BJ (cell line): ENCODE measurements at places on chromosomes 6 and 20.

GRCh38 chr6:63572747-63573075 is 431 bp downstream of the LOC128125822 start:
- DNase-seq = no peak

DNA sequence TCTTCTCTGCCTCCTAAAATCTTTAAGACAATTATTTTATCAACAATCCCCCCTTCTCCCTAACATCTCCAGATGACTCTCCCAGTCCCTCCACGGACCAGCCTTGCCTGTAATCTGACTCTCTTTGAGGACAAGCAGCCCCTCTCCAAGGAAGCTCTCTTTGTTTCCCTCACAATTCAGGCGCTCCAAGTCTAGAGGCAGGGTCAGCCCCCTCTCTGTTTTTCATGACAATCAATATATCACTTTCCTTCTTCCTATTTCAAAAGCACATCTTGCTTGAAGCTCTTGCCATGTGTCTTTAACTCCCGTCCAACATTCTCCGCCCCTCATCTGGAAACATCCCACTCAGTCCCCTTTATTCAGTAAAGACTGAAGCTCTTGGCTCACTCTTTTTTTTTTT is 393.4 kb upstream of the SULF2 start:
- no peak for DNase-seq

DNA sequence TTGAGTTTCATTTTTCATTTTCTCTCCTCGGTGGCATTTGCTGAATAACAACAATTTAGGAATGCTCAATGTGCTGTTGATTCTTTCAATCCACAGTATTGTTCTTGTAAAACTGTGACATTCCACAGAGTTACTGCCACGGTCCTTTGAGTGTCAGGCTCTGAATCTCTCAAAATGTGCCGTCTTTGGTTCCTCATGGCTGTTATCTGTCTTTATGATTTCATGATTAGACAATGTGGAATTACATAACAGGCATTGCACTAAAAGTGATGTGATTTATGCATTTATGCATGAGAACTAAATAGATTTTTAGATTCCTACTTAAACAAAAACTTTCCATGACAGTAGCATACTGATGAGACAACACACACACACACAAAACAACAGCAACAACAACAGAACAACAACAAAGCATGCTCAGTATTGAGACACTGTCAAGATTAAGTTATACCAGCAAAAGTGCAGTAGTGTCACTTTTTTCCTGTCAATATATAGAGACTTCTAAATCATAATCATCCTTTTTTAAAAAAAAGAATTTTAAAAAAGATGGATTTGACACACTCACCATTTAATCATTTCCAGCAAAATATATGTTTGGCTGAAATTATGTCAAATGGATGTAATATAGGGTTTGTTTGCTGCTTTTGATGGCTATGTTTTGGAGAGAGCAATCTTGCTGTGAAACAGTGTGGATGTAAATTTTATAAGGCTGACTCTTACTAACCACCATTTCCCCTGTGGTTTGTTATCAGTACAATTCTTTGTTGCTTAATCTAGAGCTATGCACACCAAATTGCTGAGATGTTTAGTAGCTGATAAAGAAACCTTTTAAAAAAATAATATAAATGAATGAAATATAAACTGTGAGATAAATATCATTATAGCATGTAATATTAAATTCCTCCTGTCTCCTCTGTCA is 88.1 kb downstream of the SNAP25 start:
- DNase-seq = peak; percentile 45

GRCh38 chr20:47453167-47453782 is 48.4 kb upstream of the NCOA3 start:
- peak; percentile 87 for DNase-seq

DNA sequence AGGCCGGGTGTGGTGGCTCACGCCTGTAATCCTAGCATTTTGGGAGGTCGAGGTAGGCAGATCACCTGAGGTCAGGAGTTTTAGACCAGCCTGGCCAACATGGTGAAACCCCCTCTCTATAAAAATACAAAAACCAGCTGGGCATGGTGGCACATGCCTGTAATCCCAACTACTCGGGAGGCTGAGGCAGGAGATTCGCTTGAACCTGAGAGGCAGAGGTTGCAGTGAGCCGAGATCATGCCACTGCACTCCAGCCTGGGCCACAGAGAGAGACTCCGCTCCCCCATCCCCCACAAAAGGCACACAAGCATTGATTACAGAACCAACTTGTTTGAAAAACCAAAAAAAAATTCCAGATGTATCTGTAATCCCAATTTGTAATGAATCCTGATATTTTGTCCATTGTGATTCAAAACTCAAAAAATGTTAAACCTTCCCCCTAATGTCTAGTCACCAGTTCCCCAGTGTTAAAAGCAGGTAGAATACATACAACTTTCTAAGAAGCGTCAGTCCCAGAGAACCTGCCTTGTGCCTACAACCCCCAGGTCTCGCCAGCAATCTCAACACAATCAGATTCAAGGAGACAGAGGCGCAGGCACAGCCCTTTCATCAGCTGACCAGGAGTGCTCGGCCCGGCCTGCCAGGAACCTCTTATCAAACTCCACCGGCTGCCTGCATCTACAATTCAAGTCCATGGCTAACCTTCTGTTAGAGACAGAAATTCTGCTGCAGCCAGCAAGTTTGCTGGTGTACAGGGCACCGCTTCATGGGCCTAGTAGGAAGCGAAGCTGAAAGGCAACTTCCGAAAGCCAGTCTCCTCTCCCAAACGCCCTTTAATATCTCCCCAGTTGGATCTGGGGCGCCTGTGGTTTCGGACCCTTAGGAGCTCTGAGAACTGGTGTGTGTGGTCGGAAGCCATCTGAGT is 2.1 kb downstream of the EZR start:
- no peak for DNase-seq

GRCh38 chr6:53866226-53866625 is 71.4 kb downstream of the LRRC1 start:
- DNase-seq = no peak

GRCh38 chr6:63904650-63905248 is 269.1 kb downstream of the PHF3 start:
- peak; percentile 4 for DNase-seq

DNA sequence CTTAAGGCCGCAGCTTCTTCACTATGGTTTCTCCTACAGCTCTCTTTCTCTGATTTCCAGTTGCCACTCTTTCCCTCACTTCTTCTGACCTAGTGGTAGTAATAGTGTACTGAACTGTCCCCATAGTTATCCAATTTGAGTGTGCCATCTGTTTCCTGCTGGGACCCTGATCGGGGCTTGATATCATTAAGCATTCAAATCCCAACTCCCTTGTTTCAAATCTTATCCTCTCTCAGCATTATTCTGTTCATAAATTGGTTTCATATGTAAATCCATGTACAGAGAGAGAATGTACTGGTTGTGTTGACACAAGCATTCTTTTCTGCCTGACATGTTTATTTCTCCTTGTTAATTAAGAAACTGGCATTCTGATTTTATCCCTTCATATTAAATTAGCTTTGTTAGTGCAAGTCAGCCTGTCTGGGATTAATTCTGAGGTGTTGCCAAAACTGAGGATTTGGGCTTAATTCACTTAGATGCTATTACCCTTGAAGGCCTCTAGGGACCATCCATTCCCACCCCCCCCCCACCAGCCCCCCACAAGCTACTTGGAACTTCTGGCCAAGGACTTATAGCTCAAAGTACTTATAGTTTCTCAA is 84.6 kb upstream of the PROKR2 start:
- DNase-seq = no peak

DNA sequence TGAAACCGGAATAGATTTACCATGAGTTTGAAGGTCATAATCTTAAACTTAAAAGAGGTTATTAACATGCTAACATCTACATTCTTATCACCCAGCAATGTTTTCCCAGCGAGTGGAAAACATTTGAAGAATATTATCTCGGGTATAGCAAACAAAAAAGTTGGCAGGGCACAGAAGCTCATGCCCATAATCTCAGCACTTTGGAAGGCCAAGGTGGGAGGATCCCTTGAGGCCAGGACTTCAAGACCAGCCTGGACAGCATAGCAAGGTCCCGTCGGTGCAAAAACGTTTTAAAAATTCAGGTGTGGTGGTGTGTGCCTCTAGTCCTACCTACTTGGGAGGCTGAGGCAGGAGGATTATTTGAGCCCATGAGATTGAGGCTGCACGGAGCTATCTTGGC is 213.5 kb downstream of the MANEA start:
- DNase-seq = no peak

- DNase-seq = no peak
Measured at GRCh38 chr6:128723667-128724066, 159.3 kb upstream of the LAMA2 start.

DNA sequence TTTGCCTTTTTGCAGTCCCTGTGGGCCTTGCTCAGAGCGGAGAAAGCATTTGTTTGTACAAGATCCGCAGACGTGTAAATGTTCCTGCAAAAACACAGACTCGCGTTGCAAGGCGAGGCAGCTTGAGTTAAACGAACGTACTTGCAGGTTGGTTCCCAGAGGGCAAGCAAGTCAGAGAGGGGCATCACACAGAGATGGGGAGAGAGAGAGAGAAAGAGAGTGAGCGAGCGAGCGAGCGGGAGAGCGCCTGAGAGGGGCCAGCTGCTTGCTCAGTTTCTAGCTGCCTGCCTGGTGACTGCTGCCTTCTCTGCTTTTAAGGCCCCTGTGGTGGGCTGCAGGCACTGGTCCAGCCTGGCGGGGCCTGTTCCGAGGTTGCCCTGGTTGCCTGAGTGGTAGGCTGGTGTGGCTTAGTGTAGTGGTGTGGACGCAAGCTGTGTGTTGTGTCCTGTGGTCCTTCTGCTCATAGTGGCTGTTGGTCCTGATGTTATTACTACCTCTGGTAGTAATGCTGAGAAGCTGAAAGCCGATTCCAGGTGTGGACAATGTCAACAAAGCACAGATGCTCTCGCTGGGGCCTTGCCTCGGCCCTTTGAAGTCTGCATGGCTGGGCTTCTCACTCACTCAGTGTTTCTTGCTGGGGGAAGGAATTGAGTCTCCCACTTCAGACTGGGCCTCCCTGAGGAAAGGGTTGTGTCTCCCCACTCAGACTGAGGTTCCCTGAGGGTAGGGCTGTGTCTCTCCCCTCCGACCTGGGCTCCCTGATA is 12.1 kb downstream of the VEGFA start:
- DNase-seq = no peak

DNA sequence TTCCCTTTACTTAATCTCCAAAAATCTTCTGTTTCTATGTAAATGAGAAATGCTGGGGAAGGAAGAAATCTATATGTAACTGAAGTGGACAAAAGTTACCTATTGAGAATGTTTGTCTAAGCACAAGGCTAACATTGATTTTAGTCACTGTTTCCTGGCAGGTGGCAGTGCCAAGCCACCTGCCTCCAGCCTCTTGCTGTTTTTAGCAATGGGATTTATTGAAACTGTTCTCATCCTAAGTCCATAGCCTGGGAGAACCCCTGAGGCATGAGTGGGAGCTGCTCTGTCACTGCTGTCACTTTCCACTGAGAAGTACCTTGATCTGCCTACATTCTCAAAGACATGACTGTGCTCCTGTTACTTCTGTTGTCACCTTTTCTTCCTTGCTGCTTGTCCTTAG is 14.7 kb downstream of the ENPP3 start:
- no peak for DNase-seq

DNA sequence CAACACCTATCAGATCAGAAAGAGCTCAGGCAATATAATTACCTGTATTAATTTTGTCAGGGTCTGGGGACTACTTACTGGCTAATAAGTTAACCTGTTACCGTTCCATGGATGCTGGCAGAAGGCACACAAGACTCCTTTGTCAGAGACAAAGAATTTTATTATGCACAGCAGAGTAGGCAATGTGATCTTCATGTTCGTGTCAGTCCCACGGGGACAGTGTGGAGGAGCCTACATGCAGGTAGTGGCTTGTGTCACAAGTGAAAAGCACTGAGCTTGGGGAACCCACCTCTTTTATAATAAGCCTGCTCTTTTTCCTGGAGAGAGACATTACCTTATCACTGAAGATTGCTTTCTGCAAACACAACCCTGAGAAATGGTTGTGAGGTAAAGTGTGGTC is 96.9 kb downstream of the CD164 start:
- no peak for DNase-seq

GRCh38 chr20:19378058-19378457 is 165.6 kb downstream of the SLC24A3 start:
- DNase-seq = no peak

GRCh38 chr20:43833511-43834395 is 80.9 kb upstream of the TOX2 start:
- DNase-seq = no peak

GRCh38 chr20:58891086-58891717 is 38.7 kb downstream of the GNAS start:
- DNase-seq = no peak

GRCh38 chr6:134049176-134049575 is 3.2 kb downstream of the SLC2A12 start:
- no peak for DNase-seq
